ENCODE measurements at places on chromosomes 7 and 10. TPM values are rescaled to one million over a fixed set of nuclear protein-coding genes. Genes with fewer than 3 reads are reported as not detected.

- no peaks in the 10 kb centered on the region for H3K4me1 ChIP-seq
- no peak overlapping the region for H3K4me3 ChIP-seq
- H3K36me3 ChIP-seq: no peaks in the 10 kb centered on the region
- H3K27me3 ChIP-seq: no peaks in the 10 kb centered on the region
- no peak overlapping the region for H3K27ac ChIP-seq
Measured at GRCh38 chr7:129607471-129608120, 3.9 kb upstream of the NRF1 start.

DNA sequence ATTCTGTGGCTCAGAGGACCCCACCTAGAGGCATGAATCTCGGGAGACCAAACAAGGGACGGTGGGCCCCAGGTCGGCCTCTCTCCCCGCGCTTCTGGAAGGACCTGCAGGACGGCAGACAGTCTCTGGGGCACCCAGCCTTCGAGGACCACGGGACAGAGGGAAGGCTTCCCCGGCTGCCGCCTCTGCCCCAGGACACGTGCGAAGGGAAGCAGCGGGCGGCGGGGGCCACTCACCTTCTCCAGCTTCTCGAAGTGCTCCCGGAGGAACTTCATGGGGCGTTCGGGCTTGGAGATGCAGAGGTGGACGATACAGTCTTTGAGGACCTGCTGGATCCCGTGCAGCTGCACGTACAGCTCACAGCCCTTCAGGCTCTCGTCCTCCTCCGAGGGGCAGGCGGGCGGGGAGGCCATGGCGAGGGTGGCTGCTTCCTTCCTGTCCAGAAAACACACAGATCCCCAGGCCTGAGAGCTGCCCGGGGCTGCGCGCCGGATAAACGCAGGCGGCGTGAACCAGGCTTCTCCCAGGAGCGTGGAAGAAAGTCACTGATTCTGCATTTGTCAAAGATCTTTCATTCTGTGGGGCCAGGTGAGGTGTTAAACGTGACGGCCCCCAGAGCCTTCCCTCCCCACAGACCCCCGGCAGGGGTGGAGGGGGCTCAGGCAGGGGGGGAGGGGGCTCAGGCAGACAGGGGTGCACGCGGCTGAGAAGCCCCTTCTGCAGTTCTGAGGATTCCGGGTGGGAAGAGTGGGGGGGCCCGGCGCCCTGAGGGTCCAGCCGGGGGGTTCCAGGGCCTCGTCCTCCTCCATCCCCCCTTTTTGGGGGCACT lies 15.2 kb upstream of the DNAAF5 start:
- DNase-seq: peak; percentile 39
- peak overlapping the region; percentile 78 for H3K4me3 ChIP-seq
- H3K27me3 ChIP-seq: no peaks in the 10 kb centered on the region
- no peaks in the 10 kb centered on the region for H3K36me3 ChIP-seq
- H3K27ac ChIP-seq: peak overlapping the region; percentile 74
- H3K4me1 ChIP-seq: no peaks in the 10 kb centered on the region

DNA sequence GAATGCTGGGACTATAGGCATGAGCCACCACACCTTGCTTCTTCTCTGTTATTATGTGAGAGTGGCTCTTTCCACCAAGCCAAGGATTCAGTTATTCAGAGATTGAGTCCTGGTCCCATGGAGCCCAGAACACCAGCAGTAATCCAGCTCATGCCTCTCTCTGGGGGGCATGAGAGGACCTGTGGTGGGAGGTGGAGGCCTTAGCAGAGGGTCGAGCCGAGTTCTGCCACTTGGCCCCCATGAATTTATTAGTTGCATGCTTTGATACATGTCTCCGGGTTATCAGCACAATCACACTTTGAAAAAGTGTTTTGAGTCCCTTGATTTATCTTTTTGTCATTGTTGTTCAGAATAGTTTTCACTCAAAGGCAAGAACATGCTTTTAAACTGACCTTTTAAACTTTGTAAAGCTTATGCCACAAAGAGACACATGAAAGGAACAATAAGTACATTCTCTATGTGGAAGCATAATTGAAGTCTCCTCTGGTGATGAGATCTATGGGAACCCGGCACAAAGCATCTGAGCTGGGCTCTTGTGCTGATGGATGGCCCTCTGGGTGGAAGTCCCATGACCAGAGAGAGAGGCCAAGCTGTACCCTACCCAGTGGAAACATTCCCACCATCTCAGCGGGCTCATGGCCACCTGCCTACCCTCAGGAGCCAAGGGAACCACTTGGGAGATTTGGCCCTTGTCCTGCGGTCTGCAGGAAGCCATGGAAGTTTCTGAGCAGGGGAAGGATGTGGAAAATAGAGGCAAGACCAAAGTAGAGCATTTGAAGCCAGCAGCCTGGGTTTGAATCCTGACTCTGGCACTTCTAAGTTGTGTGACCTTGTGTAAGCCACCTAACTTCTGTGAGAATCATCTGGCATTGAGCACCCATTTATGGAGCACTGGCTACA lies 53.9 kb downstream of the MINDY4 start:
- no peak overlapping the region for H3K27ac ChIP-seq
- H3K4me3 ChIP-seq: no peak overlapping the region
- DNase-seq: no peak
- H3K27me3 ChIP-seq: no peaks in the 10 kb centered on the region
- no peaks in the 10 kb centered on the region for H3K36me3 ChIP-seq

GRCh38 chr7:90708841-90709317 lies 112.8 kb downstream of the CDK14 start:
- no peaks in the 10 kb centered on the region for H3K36me3 ChIP-seq
- H3K4me3 ChIP-seq: no peak overlapping the region
- H3K27ac ChIP-seq: no peak overlapping the region
- no peaks in the 10 kb centered on the region for H3K4me1 ChIP-seq
- DNase-seq: no peak

ANKRD26 gene
- total RNA-seq: 4.1 TPM

- no peaks in the 10 kb centered on the region for H3K27me3 ChIP-seq
- H3K27ac ChIP-seq: peak overlapping the region; percentile 3
- no peak for DNase-seq
- H3K4me1 ChIP-seq: peaks cover 9% of the 10 kb centered on the region
- H3K36me3 ChIP-seq: no peaks in the 10 kb centered on the region
Measured at GRCh38 chr10:78475437-78475836, 441.8 kb downstream of the RPS24 start.

- H3K4me3 ChIP-seq: peak overlapping the region; percentile 67
- H3K36me3 ChIP-seq: no peaks in the 10 kb centered on the region
- DNase-seq: no peak
- peak overlapping the region; percentile 93 for H3K27ac ChIP-seq
- H3K27me3 ChIP-seq: no peaks in the 10 kb centered on the region
- no peaks in the 10 kb centered on the region for H3K4me1 ChIP-seq
Measured at GRCh38 chr10:74825371-74826141, 844 bp upstream of the KAT6B start.

SYT15 gene
- 3.0 TPM for total RNA-seq

LEP gene
- not detected for total RNA-seq

DNA sequence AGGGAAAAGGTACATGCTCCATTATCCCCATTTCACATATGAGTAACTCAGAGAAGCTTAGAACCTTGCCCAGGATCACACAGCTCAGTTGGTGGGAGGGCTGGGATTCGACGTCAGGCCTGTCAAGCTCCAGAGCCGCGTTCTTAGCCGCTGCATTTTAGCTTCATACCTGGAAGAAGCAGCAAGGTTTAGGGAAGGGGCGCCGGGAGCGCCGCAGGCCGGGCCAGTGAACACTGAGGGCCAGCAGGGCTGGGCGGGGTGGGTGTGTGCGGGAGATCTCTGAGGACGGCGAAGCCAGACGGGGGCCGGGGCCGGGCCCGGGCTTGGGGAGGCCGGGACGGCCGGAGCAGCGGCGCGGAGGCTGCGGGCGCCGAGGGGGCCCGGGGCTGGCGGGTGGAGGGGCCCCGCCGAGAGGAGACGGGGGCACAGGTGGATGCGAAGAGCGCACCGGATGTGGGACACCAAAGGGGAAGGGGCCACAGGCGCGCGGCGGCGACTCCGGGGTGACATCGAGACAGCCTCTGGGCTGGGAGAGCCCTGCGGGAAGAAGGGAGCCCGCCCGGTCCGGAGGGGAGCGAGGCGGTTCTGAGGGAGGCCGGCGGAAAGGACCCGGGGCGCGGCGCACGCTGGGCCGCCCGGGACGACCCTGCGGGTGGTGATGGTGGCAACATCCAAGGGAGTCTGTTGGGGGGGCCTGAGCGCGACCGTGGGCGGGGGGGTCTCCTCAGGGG lies 498 bp downstream of the NDST2 start:
- H3K4me3 ChIP-seq: peak overlapping the region; percentile 73
- H3K27ac ChIP-seq: peak overlapping the region; percentile 88
- no peak for DNase-seq

- no peaks in the 10 kb centered on the region for H3K4me1 ChIP-seq
- H3K27me3 ChIP-seq: no peaks in the 10 kb centered on the region
- DNase-seq: no peak
- H3K4me3 ChIP-seq: no peak overlapping the region
Measured at GRCh38 chr7:131595699-131596098, 39.3 kb upstream of the PODXL start.

ACTL6B gene
- total RNA-seq: not detected

- no peak for DNase-seq
- H3K27ac ChIP-seq: no peak overlapping the region
- H3K4me1 ChIP-seq: no peaks in the 10 kb centered on the region
Measured at GRCh38 chr7:138838166-138838565, 40.2 kb upstream of the ATP6V0A4 start.

GRCh38 chr10:77533887-77534278 lies 103.7 kb downstream of the KCNMA1 start:
- no peak overlapping the region for H3K27ac ChIP-seq
- no peaks in the 10 kb centered on the region for H3K36me3 ChIP-seq
- H3K4me3 ChIP-seq: no peak overlapping the region
- no peak for DNase-seq

DNA sequence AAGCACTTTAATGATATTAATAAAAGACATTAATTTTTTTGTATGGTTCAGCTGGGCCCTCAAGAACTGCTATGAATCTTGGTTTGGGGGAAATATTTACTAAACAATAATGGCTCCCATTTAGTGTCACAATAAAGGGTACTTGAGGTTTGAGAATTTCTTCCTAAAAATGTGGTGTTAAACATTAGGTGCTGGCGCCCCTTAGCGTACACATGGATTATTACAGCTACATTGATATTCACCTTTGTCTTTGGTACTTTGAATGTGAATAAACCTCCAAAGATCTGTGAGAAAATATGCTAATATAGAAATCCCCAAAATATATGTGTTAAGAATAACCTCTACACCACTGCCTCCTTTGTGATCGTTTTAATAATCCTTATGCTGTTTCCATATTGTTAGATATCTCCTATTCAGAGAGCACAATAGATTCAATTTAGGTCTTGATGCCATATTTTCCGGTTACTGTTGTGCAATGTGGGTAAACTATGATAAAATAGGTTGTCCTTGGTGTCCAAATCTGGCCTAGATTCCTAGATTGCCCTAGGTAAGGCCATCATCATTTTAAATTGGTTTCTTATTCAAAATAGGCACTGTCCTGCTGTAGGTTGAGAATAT lies 161.8 kb upstream of the CACNA2D1 start:
- H3K4me3 ChIP-seq: no peak overlapping the region
- DNase-seq: no peak
- no peak overlapping the region for H3K27ac ChIP-seq
- no peaks in the 10 kb centered on the region for H3K27me3 ChIP-seq
